Endothelial cell (in vitro differentiated cells): ENCODE measurements at places on chromosomes 5 and 9.

DNA sequence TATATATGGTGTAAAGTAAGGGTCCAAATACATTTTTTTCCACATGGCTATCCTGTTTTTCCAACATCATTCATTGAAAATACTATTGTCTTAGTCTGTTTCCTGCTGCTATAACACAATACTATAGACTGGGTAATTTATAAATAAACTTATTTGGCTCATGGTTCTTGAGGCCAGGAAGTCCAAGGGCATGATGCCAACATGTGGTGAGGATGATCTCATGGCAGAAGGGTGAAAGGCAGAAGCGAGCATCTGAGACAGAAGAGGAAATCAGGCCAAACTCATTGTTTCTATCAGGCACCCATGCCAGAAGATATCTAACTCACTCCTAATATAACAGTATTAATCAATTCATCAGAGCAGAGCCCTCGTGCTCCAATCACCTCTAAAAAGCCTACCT is 42.6 kb downstream of the ANKRD55 start:
- H3K36me3 ChIP-seq: no peaks in the 10 kb centered on the region
- no peak overlapping the region for H3K4me3 ChIP-seq
- no peaks in the 10 kb centered on the region for H3K27me3 ChIP-seq
- H3K4me1 ChIP-seq: peaks cover 9% of the 10 kb centered on the region
- no peak overlapping the region for H3K27ac ChIP-seq

- H3K27me3 ChIP-seq: no peaks in the 10 kb centered on the region
- peaks cover 15% of the 10 kb centered on the region for H3K36me3 ChIP-seq
- H3K4me1 ChIP-seq: peaks cover 3% of the 10 kb centered on the region
- no peak overlapping the region for H3K27ac ChIP-seq
- DNase-seq: peak; percentile 38
- no peak overlapping the region for H3K4me3 ChIP-seq
Measured at GRCh38 chr5:33997331-33997983, 10.4 kb downstream of the AMACR start.

DNA sequence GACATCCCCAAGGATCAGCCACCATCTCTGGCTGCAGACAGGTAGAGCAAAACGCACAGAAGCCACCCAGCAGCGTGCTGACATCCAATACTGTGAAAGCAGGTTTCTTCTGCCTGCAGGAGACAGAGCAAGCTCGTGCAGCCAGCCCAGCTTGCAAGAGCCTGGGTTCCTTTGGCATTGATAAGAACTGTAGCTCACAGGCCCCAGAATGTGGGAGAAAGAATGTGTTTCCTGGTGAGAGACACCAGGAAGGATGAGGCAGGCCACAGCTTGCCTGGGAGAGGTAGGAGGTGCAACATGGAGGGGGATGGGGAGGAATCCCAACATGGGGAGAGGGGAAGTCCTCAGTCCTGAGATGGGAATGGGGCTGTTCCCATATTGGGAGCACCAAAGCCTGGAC is 34.0 kb upstream of the ARAP3 start:
- DNase-seq: no peak
- H3K4me1 ChIP-seq: peaks cover 28% of the 10 kb centered on the region
- H3K27ac ChIP-seq: no peak overlapping the region
- no peak overlapping the region for H3K4me3 ChIP-seq

DNA sequence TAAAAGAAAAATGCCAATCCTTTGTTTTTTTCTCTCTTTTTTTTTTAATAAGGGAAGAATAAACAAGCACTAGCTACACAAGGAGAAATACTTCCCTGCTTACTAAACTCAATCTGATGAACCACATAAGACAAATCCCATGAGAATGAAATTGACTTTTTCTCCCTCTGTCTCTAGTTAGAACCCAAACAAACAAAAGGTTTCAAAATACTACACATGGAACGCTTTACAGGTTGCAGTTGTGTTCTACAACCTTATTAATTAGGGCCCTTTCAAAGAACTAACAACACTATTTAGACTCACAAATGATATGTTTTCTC is 124.5 kb downstream of the PDE4D start:
- no peak for DNase-seq
- H3K36me3 ChIP-seq: no peaks in the 10 kb centered on the region
- H3K27me3 ChIP-seq: peaks cover 2% of the 10 kb centered on the region
- H3K4me3 ChIP-seq: peak overlapping the region; percentile 66

- H3K4me1 ChIP-seq: peaks cover 46% of the 10 kb centered on the region
- peak overlapping the region; percentile 6 for H3K27ac ChIP-seq
- H3K4me3 ChIP-seq: no peak overlapping the region
Measured at GRCh38 chr5:16901021-16901644, 35.0 kb downstream of the MYO10 start.

- no peak for DNase-seq
- H3K4me3 ChIP-seq: no peak overlapping the region
- H3K27ac ChIP-seq: no peak overlapping the region
- H3K4me1 ChIP-seq: no peaks in the 10 kb centered on the region
Measured at GRCh38 chr9:108178318-108178717, 677.5 kb downstream of the ACTL7B start.

DNA sequence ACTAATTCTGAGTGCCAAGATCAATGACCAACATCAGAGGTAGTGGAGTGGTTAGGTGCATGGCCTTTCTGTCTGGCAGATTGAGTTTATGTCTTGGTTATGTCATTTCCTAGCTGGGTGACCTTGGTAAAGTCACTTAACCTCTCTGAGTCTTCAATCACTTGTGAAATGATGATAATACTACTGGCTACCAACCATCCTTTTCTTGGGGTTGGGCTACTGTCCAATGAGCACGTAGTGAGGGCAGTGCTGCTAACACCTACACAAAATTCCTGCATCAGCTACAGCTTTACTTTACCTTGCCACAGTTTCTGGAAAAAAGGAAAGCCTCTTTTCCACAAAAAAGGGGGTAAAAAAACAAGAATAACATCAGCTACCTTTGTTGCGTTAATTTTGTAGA is 12.4 kb downstream of the IL12B start:
- H3K27ac ChIP-seq: no peak overlapping the region
- H3K4me3 ChIP-seq: no peak overlapping the region
- no peaks in the 10 kb centered on the region for H3K27me3 ChIP-seq
- H3K36me3 ChIP-seq: no peaks in the 10 kb centered on the region
- H3K4me1 ChIP-seq: no peaks in the 10 kb centered on the region

- H3K27me3 ChIP-seq: no peaks in the 10 kb centered on the region
- H3K36me3 ChIP-seq: no peaks in the 10 kb centered on the region
- no peak for DNase-seq
- H3K4me1 ChIP-seq: no peaks in the 10 kb centered on the region
Measured at GRCh38 chr5:140075371-140075770, 32.3 kb upstream of the NRG2 start.

DNA sequence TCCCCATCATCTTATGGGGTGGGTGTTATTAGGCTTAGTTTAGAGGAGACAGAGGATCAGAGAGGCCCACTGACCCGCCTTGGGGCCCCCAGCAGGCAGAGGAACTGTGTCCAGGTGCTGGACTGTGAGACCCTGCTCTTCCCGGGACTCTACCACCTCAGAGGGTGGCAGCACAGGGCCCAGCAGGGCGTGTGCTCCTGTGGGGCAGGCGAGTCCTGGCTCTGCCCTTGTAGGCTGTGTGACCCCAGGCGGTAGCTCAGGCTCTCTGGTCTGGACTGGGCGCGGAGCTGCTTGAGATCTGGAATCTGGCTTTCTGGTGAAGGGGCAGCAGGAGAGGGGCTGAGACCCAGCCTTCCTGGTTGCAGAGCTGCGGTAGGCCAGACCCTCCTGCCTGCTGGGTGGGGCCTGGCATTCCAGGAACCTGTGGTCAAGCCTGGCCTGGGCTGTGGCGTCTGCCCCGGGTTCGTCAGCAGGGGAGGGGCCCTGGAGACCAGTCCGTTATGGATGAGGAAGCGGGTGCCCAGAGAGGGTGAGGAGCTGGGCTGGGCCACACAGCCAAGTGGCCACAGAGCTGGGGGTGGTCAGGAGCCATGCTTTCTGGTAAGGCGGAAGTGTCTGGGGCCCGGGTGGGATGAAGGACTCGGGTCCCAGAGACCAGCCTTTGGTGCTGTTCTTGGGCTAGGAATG is 46.5 kb downstream of the RXRA start:
- H3K4me3 ChIP-seq: no peak overlapping the region
- peaks cover 12% of the 10 kb centered on the region for H3K27me3 ChIP-seq
- H3K27ac ChIP-seq: no peak overlapping the region
- peaks cover 11% of the 10 kb centered on the region for H3K4me1 ChIP-seq

- H3K36me3 ChIP-seq: peaks cover 12% of the 10 kb centered on the region
- H3K27ac ChIP-seq: peak overlapping the region; percentile 70
- H3K27me3 ChIP-seq: peaks cover 7% of the 10 kb centered on the region
- no peak for DNase-seq
Measured at GRCh38 chr9:37976714-37977477, 73.0 kb upstream of the SLC25A51 start.

DNA sequence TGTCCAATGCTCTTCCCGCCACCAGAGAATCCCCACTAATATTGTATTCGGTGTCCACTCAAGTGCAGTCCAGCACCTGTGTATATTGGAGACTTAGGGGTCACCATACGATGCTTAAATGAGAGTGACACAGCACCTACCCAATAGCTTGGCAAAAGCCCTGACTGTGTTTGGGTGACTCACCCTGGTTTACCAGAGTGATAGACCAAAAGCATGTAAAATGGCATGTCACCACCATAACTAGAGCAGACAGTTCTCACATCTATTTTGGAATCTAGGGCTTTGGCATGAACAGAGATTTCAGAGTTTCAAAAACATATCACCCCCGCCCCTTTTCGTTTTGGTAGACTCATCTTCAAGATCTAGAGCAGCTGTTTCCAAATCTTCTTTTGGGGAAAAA is 217.3 kb upstream of the RASEF start:
- H3K27me3 ChIP-seq: peaks cover 2% of the 10 kb centered on the region
- no peak for DNase-seq
- H3K4me3 ChIP-seq: no peak overlapping the region
- no peaks in the 10 kb centered on the region for H3K36me3 ChIP-seq
- H3K4me1 ChIP-seq: peaks cover 13% of the 10 kb centered on the region
- no peak overlapping the region for H3K27ac ChIP-seq

GRCh38 chr9:99713838-99714306 is 107.8 kb upstream of the NR4A3 start:
- no peak for DNase-seq
- no peaks in the 10 kb centered on the region for H3K4me1 ChIP-seq
- no peaks in the 10 kb centered on the region for H3K36me3 ChIP-seq
- H3K27ac ChIP-seq: no peak overlapping the region
- peaks cover 1% of the 10 kb centered on the region for H3K27me3 ChIP-seq
- no peak overlapping the region for H3K4me3 ChIP-seq

DNA sequence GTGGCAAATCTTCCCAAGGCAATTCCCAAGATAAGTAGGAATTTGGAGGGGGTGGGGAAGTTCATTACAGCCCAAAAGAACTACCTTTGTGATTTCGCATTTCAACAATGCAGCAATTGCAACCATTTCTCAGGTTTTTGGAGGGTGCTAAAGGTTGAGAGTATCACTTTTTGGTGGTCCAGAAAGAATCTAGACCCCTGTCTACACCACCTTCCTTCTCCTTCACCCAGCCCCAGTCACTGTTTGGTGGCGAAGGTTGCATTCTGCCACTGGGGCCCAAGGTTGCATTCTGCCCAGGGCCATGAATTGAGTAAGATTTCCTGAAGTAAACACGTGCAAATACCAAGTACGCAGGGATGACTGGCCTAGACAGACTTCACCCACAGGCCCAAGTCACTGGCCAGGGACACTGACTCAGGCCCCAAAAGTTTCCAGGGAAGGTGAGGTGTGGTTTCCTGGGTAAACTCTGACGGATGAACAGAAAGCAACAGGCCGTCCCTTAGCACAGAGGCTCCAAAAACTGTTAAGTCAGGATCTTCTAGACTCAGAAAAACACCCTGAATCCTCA is 5.7 kb downstream of the PDE6A start:
- H3K4me1 ChIP-seq: peaks cover 42% of the 10 kb centered on the region
- H3K36me3 ChIP-seq: no peaks in the 10 kb centered on the region
- peaks cover 4% of the 10 kb centered on the region for H3K27me3 ChIP-seq
- DNase-seq: no peak
- H3K4me3 ChIP-seq: no peak overlapping the region

GRCh38 chr5:602466-603035 is 9.6 kb upstream of the CEP72 start:
- peaks cover 4% of the 10 kb centered on the region for H3K4me1 ChIP-seq
- no peak overlapping the region for H3K27ac ChIP-seq
- no peaks in the 10 kb centered on the region for H3K27me3 ChIP-seq
- peaks cover 4% of the 10 kb centered on the region for H3K36me3 ChIP-seq

GRCh38 chr9:68844157-68844556 is 139.1 kb downstream of the PIP5K1B start:
- no peaks in the 10 kb centered on the region for H3K36me3 ChIP-seq
- peaks cover 1% of the 10 kb centered on the region for H3K27me3 ChIP-seq
- H3K4me3 ChIP-seq: no peak overlapping the region
- no peak for DNase-seq
- H3K27ac ChIP-seq: no peak overlapping the region

GRCh38 chr5:41796061-41796460 is 74.2 kb downstream of the OXCT1 start:
- no peak for DNase-seq
- peaks cover 18% of the 10 kb centered on the region for H3K4me1 ChIP-seq
- no peak overlapping the region for H3K4me3 ChIP-seq
- H3K27ac ChIP-seq: no peak overlapping the region
- H3K27me3 ChIP-seq: no peaks in the 10 kb centered on the region

GRCh38 chr5:88395264-88395663 is 126.6 kb upstream of the TMEM161B start:
- no peak overlapping the region for H3K4me3 ChIP-seq
- no peaks in the 10 kb centered on the region for H3K36me3 ChIP-seq
- peaks cover 24% of the 10 kb centered on the region for H3K4me1 ChIP-seq
- no peak overlapping the region for H3K27ac ChIP-seq
- H3K27me3 ChIP-seq: peaks cover 10% of the 10 kb centered on the region

DNA sequence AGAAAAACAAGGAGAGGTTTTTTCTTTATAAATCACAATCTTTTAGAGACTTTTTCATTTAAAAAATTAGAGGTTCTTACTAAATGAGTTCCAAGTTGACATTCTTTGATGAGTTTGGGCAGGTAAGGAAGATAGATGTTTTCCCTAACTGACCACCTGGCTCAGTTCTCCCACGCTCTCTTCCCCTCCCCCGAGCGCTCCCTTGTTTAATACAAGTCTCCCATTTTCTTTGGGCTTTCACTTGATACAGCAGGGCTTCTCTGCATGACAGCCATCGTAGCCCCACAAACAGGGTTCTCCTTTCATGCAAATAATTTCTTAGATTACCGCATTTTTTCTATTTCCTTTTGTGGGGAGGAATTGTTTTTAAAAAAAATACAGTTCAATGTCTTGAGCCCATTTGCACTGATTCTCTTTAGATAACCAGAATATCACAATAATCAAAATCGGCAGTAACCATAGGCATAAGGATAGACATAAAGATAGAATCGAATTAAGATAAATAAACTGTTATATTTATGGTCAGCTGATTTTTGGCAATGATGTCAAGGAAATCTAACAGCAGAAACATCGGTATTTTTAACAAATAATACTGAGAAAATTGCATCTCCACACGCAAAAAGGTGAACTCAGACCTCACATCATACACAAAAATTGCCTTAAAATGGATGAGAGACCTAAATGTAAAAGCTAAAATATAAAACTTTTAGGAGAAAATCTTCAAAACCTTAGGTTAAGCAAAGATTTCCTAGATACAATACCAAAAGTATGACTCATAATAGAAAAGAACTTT is 325.4 kb downstream of the PIK3R1 start:
- peaks cover 1% of the 10 kb centered on the region for H3K27me3 ChIP-seq
- no peak overlapping the region for H3K4me3 ChIP-seq
- peaks cover 2% of the 10 kb centered on the region for H3K4me1 ChIP-seq
- H3K27ac ChIP-seq: no peak overlapping the region
- H3K36me3 ChIP-seq: no peaks in the 10 kb centered on the region
